ENCODE measurements at places on chromosomes 5 and 9.

- no peak for DNase-seq
Measured at GRCh38 chr9:123743737-123744136, 186.2 kb downstream of the DENND1A start.

GRCh38 chr9:121282277-121283079 lies 14.5 kb downstream of the GSN start:
- no peak for DNase-seq

GRCh38 chr5:55771175-55771655 lies 33.4 kb downstream of the DDX4 start:
- DNase-seq: no peak

- DNase-seq: peak; percentile 11
Measured at GRCh38 chr9:35729700-35730485, 2.1 kb downstream of the TLN1 start.

DNA sequence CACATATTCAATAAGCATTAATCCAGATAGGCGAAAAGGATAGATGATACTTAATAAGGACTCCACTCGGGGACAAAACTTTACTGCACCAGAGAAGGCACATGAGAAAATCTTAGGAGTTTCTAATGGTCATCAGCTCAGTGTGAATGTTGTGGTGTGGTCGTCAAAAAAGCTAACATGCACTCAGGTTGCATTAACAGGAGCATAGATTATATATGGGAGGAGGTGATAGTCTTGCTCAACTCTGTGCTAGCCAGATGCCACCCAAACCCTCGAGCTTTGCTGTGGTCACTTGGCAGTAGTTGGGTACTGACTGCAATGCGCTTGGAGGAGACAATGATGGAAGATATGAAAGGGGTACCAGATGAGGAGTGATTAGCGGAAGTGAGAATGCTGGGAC lies 8.6 kb upstream of the COL27A1 start:
- no peak for DNase-seq

- DNase-seq: no peak
Measured at GRCh38 chr9:69585571-69585970, 86.6 kb downstream of the APBA1 start.

DNA sequence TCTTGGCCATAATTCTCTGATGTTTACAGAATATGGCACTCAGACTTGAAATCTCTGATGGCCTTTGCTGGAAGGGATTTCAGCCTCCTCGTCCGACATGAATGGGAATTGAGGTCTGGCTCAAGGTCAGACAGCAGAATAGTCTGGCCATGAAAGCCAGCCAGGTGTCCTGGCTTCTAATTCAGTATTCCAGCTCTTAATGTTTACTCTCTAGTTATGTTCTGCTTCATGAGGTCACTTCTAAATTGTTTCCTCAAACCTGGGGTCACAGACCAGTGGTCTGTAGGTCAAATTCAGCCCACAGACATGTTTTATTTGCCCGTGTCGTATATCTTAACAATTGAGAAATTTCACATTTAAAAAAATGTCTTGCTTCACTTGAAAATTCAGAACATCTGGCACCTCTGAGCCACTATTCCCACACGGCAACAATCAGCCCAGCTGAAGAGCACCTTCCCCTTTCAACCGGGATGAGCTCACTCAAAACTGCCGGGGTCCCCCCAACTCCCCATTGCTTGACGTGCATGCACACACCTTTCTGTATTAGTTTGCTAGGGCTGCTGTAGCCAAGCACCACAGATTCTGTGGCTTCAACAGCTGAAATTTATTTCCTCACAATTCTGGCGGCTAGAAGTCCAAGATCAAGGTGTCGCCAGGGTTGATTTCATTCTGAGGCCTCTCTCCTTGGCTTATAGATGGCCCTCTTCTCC lies 243.5 kb downstream of the ENC1 start:
- no peak for DNase-seq

GRCh38 chr5:16592255-16592654 lies 24.5 kb downstream of the RETREG1 start:
- DNase-seq: no peak

DNA sequence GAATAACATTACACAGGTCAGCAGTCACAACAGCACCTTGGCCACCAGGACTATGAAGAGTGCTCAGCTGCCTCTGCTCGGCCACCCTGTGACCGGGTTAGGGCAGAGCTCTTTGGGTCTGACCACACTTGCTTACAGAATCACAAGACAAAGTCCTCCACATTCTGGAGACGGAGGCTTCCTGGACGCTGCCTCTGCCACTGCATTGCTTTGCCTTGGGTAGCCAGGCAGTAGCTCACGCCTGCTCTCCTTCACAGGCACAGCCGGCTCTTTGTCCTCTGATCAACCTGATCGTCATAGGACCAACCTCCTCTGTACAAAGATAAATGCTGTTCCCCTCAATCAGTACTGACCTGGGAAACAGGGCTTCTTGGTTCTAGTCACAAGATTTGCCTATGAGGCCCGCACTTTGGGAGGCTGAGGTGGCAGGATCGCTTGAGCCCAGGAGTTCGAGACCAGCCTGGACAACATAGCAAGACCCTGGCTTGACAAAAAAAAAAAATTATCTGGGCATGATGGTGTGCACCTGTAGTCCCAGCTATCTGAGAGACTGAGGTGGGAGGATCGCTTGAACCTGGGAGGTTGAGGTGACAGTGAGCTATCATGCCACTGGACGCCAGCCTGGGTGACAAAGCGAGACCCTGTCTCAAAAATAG lies 128.4 kb upstream of the IER5L start:
- no peak for DNase-seq

DNA sequence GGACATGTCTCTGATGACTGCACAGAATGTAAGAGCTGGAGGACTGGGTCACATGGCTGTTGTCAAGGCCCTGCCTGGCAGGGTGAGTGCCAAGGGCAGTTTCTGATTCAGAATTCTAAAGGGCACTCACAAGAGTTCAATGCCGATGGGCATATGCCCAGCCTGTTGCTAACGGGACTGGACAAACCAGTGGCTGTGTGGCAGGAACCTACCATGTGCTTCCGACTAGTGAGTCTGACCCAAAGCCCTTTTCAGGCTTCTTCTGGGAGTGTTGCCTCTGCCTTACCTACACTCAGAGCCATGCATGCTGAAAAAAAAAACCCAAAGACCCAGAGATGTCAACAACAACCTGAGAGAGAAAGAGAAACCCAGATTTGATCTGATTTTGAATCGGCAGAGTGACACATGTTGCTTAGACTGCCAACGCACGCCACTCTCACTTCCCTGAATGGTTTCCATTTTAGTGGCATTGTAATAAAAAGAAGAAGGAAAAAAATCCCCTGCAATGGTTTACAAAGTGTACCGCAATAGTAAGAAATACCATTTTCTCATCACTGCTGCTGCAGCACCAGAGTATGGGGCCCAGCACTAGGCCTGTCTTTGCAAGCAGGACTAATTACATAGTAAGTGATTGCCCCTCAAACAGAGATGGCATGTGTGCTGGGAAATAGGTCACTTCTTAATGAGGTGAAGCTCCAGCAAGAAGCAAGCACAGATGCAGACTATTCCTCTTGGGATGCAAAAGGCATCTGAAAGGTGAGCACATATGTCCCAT lies 194.3 kb downstream of the PALM2AKAP2 start:
- DNase-seq: no peak

- no peak for DNase-seq
Measured at GRCh38 chr5:90534922-90535321, 5.5 kb upstream of the LYSMD3 start.

GRCh38 chr9:18058564-18059442 lies 415.1 kb upstream of the ADAMTSL1 start:
- no peak for DNase-seq

GRCh38 chr9:93196096-93197055 lies 12.4 kb downstream of the WNK2 start:
- no peak for DNase-seq

GRCh38 chr9:81669866-81670265 lies 19.5 kb downstream of the TLE1 start:
- no peak for DNase-seq

- no peak for DNase-seq
Measured at GRCh38 chr5:154723740-154724505, 31.3 kb upstream of the LARP1 start.

DNA sequence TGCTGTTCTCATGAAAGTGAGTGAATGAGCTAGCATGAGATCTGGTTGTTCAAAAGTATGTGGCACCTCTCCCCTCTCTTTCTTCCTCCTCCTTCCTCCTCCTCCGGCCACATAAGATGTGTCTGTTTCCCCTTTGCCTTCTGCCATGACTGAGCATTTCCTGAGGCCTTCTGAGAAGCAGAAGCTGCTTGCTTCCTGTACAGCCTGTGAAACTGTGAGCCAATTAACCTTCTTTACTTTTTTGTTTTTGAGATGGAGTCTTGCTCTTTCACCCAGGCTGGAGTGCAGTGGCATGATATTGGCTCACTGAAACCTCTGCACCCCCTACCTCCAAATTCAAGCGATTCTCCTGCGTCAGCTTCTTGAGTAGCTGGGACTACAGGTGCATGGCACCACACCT lies 6.1 kb downstream of the S100Z start:
- no peak for DNase-seq

- no peak for DNase-seq
Measured at GRCh38 chr5:90809311-90810056, 250.9 kb downstream of the ADGRV1 start.

GRCh38 chr5:38766151-38766550 lies 79.7 kb upstream of the OSMR start:
- no peak for DNase-seq

- no peak for DNase-seq
Measured at GRCh38 chr5:35852084-35852734, 4.5 kb upstream of the IL7R start.

DNA sequence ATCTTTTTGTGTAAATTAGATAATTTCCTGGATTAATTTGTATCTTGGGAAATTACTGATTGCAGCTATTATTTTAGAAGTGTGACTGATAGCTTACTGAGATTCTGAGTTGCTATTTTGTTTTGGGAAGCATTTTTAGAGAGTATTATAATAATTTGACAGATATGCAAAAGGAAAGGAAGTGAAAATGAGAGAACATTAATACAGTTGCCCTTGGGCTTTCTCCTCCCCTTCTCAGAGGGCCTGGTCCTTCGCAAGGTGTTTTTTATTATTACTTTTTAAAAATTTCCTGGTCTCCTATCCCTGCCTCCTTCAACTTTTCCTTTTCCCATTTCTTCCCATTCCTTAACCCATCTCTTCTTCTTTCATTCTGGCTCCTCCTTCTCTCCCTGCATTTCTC lies 32.6 kb downstream of the UBAP1 start:
- DNase-seq: no peak

DNA sequence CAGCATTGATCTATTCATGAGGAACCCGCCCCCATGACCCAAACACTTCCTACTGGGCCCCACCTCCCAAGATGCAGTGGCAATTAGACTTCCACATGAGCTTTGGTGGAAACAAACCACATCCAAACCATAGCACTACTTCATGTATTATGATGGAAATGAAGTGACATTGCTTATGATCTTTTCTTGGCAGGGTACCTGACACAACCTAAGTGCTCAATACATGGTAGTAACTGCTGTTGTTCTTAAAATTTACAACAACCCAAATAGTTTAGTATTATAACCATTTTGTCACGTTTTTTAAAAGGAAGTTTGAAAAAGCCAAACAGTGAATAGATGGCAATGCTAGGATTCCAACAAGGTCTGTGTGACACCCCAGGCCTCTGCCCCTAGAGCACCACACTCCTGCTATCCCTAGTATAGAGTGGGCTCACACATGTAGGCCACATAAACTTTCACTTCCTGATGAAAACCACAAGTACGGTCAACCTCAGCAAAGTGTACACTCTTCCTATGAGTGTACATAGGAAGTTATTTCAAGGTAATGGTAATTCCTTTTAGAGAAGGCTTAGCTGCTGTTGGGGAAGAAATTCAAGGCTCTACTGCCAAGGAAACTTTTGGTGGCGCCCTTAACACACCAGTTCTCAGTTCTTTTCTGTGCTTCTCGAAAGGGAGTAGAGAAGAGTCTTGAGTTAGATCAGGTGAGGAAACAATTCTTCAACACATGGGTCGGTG lies 97.6 kb downstream of the ARSB start:
- no peak for DNase-seq

- no peak for DNase-seq
Measured at GRCh38 chr5:151670953-151671636, 15.6 kb downstream of the SPARC start.

DNA sequence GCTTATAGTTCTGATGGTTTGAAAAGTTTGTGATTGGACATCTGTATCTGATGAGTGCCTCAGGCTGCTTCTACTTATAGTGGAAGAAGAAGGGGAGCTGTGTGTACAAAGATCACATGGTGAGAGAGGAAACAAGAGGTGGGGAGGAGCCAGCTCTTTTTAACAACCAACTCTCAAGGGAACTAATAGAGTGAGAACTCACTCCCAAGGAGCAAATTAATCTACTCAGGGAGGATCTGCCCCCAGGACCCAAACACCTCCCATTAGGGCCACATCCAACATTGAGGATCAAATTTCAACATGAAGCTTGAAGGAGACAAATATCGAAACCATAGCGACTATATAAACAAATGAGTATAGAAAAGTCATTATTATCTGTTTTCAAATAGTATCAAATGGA lies 64.7 kb upstream of the PRLR start:
- no peak for DNase-seq

GRCh38 chr5:79582186-79582585 lies 30.1 kb upstream of the TENT2 start:
- peak; percentile 77 for DNase-seq

GRCh38 chr5:132426525-132427138 lies 57.1 kb downstream of the SLC22A5 start:
- no peak for DNase-seq

DNA sequence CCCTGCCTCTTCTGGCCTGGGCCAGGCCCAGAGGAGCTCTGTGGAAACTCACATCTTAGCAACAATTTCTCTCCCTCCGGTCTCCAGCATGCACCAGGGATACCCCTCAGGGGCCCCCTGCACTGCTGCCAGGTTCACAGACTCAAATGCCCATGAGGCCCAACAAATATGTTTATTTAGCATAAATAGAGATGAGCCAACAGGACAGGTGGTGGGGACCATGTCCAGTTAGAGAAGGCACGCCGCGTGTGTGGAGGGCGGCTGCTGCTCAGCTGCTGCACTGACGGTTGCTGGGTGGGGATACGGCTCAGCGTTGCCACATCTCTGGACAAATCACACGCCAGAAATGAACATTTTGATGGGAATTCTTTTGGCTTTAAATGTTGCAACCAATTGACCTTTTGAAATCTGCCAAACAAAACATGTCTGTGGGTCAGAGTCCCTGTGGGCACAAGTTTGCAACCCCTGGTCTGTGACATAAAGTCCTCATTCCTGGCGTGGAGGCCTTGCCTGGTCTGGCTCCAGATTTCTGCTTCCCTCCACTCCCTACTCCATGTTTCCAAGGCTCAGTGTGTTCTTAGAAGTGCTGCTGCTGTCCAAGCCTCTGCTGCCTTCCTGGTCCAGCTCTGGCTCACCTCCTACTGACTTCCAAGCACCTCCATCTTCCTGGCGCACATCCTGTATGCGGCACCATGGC lies 88.9 kb downstream of the AMBP start:
- DNase-seq: no peak

All from NCI-H345 (cell line).